ENCODE measurements at places on chromosomes 3 and 15.

DNA sequence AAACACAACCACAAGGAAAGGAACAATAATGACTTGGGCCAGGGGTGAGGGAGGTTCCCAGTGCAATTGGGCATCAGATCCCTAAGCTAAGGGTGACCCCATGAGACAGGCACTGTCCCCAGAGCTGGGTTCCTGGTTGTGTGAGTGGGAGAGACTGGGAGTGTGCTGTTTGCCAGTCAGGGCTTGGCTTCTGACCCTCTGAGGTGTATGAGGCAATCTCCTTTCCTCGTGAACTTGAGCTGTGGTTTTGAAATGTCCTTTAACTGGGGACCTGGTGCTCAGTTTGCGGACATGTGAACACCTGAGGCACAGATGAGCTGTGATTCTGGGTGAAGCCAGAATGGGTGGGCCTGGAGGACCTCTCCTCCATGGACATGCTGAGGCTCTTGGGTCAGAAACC lies 58.5 kb upstream of the PLXNA1 start:
- no peak for DNase-seq

DNA sequence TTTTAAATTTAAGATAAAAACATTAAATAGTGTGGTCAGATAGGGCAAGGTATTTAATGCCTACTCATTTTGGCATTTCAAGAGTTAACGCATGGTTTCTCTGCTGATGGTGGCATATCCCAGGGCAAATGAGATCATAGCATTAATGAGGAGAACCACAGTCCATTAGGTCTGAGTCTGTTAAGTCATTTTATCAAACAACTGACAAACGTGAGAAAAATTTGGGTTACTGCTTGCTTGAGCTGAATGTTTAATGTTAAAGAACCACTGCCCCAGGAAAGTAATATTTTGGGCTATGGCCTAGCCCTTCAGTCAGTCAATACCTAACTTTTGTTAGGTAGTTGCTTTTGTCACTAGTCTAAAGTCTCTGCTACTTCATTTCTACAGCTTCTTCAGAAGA lies 37.9 kb upstream of the SLC2A2 start:
- DNase-seq: peak; percentile 90

DNA sequence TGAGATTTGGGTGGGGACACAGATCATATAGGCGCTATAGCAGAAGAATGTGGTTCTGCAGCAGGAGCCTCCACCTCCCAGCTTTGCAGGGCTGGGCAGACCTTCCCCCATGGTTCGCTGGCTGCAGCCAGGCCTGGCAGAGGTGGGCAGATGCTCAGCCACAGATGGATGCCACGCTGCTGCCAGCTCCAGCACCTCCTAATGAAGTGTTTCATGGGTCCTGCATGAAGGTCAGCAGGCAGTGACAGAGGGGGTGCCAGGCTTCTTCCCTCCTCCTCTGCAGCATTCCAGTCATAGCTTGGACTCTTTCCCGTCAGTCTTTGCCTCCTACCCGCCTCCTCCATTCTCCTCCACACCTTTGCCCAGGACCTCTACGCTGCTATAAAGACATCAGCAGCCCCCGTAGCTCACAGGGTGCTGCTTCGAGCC lies 85.9 kb downstream of the SLCO3A1 start:
- no peak for DNase-seq

DNA sequence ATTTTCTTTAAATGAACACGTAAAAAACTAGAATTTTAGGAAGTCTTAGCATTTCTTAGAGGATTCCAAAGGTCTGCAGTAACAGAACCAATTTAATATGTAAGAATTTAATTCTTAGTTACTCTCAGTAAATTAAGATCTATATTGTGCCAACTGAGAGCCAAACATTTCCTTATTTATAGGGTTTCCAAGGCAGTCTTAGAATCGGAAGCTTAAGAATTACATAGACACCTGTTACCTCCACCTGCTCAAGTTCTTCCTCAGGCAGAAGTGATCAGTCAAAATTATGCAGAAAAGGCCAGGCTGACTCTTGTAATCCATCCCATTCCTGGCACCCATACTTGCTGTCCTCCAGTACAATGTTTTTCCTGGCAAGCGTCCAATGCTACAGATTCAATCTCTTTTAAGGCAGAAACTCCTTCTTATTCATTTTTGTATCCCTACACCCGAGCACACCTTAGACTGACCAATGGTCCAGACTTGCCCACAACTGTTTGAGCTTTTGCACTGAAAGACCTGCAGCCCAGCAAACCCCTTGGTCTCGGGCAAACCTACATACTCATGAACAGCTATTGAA lies 64.3 kb downstream of the NCEH1 start:
- peak; percentile 65 for DNase-seq
